ENCODE measurements at places on chromosomes 7 and 10.

DNA sequence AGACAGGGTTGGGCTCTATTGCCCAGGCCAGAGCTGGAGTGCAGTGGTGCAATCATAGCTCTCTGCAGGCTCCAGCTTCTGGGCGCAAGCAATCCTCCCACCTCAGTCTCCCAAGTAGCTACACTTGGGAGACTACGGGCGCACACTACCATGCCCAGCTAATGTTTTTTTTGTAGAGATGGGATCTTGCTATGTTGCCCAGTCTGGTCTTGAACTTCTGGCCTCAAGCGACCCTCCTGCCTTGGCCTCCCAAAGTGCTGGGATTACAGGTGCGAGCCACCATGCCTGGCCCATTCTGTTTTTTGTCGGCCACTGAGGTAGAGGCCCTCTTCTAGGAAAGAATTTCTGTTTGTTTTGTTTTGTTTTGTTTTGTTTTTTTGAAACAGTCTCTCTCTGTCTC, 12.2 kb downstream of the ALKBH4 start:
- no peak for DNase-seq

DNA sequence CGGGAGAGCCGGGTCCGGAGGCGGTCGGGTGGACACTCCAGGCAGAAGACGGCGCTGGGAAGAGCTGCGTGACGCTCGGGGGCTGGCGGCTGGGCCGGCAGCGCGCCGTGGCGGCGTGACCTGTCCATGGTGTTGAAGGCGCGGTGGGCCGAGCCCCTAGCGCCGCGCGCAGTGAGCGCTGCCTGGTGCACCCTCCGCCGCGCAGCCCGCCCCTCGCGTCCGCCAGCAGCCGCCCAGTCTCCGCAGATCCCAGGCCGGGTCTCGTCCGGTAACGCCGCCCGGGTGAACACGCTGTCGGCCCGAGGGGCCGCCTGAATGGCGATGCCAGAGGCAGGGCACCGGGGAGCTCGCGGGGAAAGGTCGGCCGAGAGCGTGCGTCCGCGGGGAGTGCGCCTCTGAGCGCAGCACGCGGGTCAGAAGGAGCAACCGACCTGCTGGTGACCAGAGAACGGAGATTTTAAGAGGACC, 657 bp upstream of the TMEM178B start:
- no peak for DNase-seq

DNA sequence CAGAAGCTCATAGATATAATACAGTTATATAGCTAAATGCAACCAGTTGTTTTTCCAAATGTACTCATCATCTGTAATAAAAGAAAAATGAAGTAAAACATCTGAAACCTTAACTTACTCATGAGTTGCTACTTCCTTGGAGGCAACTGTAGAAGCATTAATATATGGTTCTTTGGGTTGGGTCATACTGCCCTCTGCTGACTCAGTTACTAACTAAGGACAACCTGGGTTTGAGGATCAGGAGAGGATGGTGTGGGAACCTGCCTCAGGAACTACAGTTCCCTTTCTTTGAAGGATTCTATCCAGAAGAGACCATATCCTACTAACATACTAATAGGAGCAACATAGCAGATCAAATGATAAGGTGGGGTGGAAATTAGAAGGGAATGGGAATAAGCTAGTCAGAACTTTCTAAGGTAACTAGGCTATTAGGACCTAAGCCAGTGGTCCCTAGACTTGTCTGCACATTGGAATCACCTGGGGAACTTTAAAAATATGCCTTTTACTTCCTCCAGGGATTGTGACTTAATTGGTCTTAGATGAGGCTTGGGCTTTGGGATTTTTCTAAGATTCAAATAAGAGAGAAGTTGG, 20.7 kb downstream of the COX15 start:
- DNase-seq, result peak; percentile 21

DNA sequence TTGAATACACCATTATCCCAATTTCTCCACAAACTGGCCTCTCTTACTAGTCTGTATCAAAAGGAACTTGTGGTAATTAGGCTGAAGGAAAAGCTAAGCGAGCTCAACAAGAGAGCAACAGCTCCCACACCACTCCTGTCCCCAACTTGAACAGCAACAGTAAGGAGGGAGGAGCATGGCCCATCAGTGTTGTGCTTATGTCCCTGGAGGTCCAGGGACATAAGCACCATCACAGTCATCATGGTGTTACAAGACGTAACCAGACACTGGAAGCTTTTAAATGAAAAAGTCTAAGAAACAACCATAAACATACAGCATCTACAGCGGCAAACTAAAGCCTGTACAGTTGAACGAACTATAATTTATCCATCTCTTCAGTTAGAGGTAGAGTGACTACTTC, 989 bp downstream of the ERLIN1 start:
- peak; percentile 28 for DNase-seq

DNA sequence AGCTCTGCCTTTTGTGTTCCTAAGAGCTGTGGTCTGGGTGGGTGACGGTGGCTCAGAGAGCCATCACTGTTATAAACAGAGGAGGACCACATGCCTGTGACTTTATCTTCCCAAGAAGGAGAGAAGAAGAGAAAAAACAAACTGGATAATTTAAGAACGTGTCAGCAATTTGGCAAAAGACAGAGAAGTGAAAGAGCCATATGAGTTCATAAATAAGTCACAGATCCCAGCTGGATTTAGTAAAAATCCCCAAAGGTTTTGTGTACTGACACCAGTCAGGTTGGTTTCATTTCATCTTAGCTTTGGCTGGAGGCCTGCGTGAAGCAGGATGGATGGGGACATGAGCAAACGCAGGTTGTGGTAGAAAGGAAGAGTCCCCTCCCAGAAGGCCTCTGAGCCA, 120.7 kb downstream of the CXCL12 start:
- no peak for DNase-seq

DNA sequence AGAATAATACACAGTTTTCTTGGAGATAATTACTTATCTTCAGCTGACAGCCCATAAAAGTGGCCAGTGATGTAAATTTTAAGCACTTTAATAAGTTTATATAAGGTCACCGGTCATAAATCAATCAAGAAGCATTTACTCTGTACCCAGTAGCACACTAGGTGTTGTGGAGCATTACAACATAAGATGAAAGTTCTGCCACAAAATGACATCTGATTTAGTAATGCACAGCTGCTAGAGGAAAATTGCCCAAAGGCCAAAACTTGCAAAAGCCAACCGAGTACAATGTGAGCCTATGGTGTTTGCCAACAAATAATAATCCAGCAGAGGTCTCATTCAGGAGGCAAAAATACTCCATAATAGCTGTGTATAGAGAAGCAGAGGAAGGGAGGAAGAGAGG, 63.6 kb downstream of the GPR37 start:
- DNase-seq, result no peak
